ENCODE measurements at places on chromosomes 11 and 22.

DNA sequence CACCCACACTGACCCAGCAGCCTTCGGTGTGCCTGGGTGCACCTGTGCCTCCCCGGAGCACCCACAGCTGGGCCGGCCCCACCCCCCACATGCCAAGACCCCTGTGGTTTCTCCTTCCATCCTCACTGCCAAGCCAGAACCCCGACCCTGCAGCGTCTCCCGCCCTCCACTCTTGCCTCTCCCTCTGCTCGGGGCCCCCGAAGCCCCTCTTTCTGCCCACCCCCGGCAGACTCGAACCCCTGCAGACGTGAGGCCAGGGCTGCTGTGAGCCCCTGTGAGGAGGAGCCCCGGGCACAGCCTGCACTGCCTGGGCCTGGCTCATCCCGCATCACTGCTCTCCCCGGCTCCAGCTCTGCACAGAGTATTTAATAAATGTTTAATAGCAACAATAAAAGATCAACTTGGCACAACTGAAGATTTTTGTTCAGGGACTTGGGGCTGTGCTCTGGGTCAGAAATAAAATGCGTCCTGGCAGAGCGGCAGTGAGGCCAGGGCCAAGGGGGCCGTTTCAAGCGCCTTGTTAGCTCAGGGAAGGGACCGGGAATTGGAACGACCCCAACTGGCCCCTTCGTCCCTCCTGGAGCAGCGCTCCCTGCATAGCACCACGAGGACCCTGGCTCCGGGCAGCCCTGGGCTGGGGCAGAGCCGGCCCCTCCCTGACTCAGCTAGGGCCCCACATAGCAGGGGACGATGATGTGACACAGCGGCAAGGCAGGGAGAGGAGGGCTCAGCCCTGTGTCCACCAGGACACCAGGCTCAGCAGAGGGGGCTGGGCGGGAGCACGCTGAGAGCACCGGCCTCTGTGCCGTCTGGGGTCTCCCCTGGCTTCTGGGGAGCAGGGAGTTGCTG is 520.8 kb downstream of the BRD1 start:
- DNase-seq, result no peak

- no peak for DNase-seq
Observed at GRCh38 chr11:468493-468892, 18.4 kb downstream of the PTDSS2 start.

GRCh38 chr11:2579315-2580060 is 120.3 kb downstream of the KCNQ1OT1 start:
- DNase-seq, result no peak

DNA sequence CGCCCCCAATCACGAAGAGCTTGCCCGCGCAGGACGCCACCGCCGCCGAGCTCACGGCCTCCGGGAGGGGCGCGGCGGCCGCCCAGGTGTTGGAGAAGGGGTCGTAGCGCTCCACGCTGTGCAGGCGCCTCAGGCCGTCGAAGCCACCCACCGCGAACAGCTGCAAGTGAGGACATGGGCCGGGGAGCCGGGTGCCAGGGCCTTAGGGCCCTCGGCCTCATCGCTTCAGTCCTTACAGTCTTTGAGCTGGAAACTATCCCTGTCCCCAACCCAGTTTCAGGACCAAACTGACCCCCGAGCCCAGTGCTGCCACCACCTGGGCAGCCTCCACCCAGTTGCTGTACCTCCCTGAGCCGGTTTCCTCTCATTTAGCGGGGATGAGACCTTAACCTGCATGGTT is 7.6 kb downstream of the KLHL35 start:
- no peak for DNase-seq

DNA sequence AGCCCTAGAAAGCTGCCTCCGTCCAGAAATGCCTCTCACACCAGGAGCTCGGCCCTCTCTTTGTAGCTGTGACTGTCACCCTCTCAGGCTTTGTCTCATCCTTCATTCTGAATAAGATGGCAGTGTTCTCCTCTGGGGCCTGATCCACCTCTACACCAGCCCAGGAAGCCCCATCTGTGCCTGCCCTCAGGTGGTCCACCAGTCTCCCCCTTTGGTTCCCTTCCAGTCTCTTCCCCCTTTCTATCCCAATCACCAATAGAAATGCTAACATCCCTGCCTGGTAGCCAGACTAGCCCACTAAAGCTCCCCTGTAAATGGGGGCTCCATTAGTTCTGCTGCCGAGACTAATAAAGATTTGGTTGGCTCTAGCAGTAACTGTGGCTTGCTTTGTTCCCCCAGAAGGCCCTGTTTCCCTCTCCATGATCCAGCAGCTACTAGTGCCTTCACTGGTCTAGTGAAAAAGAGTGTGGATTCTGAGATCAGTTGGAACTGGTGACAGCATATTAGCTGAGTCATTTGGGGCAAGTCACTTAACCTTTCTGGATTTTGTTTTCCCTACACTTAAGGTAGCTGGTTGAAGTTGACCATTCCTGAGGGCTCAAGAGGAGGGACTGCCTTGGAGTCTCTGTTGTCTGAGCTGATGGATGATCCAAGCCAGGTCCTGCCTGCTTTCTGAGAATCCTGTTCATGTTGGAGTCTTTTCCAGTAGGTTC is 16.2 kb downstream of the PLEKHB1 start:
- no peak for DNase-seq

DNA sequence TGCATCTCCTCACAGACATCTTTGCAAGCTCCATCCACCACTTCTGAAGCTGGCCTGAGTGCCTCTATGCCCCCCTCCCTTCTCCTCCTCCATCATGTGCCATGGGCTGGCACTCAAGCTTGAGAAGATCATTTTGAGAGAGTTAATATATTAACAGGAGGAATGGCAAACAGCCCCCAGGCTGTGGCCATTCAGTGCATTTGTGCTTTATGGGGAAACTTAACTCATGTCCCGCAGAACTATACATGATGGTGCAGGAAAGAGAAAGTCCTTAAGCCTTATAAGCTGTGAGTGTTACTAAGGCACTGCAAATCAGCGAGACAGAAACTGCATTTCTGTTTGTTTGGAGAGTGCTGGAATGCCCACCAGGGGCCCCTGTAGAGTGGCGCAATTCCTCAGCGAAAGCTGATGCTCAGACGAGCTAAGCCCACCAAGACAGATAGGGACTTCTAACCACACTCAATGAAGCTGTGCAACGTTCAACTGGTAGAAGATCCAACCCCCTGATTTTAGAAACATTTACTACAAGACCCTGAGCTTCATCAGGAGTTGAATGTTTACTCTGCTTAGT is 26.8 kb upstream of the PHLDA2 start:
- DNase-seq, result no peak

- DNase-seq, result no peak
Observed at GRCh38 chr22:50720301-50721256, 17.4 kb upstream of the ACR start.

- DNase-seq, result no peak
Observed at GRCh38 chr11:31810779-31811647, at the start of gene PAX6. Gene PAX6, minus strand, starts transcription at chr11:31811322. Its CDS starts 4,911 bp downstream, at chr11:31806411.

- no peak for DNase-seq
Observed at GRCh38 chr11:86447763-86448480, 73.2 kb downstream of the CCDC81 start.

- no peak for DNase-seq
Observed at GRCh38 chr11:10155793-10156490, 138.1 kb downstream of the SBF2 start.

DNA sequence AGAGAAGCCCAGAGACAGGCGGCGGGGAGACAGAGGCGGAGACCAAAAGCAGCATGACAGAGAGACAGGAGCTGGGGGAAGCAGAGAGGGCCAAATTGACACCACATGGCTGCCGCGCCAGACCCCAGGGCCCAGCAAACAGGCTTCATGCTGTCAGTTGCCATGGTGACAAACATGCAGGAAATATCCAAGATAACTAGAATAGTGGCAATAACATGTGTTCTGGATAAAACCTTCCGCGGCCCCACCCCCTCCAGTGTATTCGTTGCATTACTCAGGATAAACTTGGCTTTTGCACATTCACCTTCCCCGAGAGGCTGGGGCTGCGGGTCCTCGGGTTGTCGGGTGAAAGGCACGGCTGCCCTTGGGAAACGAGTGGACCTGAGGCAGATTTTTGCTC is 49.9 kb upstream of the CDON start:
- no peak for DNase-seq

Data from activated CD8-positive, alpha-beta memory T cell treated with anti-CD3 and anti-CD28 coated beads for 4 hours (primary cell).